Fibroblast of lung (primary cell): ENCODE measurements at places on chromosomes 11 and 22.

- no peaks in the 10 kb centered on the region for H3K27me3 ChIP-seq
- H3K4me1 ChIP-seq: peaks cover 12% of the 10 kb centered on the region
- H3K4me3 ChIP-seq: no peak overlapping the region
- DNase-seq: no peak
- H3K36me3 ChIP-seq: no peaks in the 10 kb centered on the region
- no peak overlapping the region for H3K27ac ChIP-seq
Measured at GRCh38 chr11:125071435-125071834, 8.3 kb downstream of the SLC37A2 start.

- H3K27ac ChIP-seq: no peak overlapping the region
- no peak for DNase-seq
- H3K4me3 ChIP-seq: no peak overlapping the region
- no peaks in the 10 kb centered on the region for H3K36me3 ChIP-seq
- no peaks in the 10 kb centered on the region for H3K27me3 ChIP-seq
Measured at GRCh38 chr11:48045536-48045935, 65.2 kb downstream of the PTPRJ start.

- H3K36me3 ChIP-seq: no peaks in the 10 kb centered on the region
- no peak for DNase-seq
- no peak overlapping the region for H3K27ac ChIP-seq
- peaks cover 3% of the 10 kb centered on the region for H3K27me3 ChIP-seq
- H3K4me1 ChIP-seq: peaks cover 3% of the 10 kb centered on the region
Measured at GRCh38 chr11:9090488-9091043, 833 bp downstream of the SCUBE2 start.

DNA sequence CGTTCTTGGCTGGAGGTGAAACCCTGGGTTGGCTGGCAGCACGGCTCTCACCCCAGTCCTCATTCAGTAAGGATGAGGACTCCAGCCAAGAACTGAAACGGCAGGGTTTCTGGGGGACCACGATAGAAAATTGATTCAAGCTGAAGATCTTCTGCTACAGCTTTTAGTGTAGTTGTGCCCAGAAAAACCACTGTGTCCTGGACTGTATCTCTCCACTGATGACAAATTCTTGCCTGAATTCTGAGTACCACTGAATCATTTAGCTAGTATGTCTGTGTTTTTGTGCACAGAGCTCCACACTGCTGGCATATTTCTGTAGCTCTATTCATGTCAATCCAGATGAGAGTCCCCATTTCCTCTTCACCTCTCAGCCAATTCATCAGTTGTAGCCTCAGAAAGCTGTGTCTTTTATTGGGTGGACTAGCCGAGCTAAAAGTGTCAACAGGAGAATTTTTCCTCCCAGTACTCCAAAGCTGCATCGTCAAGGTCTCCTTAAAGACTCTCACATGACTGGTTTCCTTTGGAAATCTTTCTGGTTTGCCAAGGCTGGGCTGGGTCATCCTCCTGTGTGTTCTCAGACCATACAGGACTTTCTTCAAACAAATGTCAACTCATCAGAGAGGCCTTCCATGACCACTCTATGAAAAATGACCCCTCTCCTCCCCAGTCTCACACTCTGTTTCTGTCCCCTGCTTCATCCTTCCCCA lies 144.6 kb downstream of the LDLRAD3 start:
- H3K4me1 ChIP-seq: peaks cover 8% of the 10 kb centered on the region
- no peak overlapping the region for H3K27ac ChIP-seq
- H3K27me3 ChIP-seq: no peaks in the 10 kb centered on the region
- H3K4me3 ChIP-seq: no peak overlapping the region
- H3K36me3 ChIP-seq: no peaks in the 10 kb centered on the region

DNA sequence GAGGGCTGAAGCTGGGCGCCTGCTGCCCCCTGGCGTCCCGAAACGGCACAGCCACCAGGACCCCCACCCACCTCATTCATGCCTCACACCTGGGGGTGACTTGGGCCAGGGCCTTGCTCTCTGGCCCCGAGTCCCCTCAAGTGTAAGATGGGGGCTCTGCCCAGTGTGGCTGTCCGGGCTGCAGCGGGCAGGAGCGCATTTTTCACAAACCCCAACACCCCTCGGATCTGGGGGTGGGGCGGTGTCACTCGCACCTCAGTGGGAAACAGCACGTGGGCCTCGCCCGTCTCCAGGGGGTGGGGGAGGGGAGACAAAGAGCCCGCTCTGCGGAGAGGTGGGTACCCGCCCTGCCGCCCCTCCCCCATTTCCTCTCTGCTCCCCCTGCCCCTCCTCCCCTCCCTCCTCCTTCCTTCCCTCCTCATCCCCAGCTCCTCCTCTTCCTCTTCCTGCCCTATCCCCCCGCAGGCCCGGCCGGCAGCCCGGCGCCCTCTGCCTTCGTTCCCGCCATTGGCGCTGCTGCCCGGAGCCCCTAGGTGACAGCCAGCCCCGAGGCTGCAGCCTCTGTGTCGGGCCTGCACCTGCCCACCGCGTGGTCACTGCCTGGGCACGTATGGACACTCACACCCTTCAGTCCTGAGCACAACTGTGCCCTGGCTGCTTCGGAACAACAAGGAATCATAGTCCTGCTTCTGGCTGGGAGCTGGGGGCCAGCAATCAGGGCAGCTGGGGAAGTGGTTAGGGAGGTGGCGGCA lies 6.8 kb upstream of the CDKN1C start:
- no peak overlapping the region for H3K27ac ChIP-seq
- peaks cover 11% of the 10 kb centered on the region for H3K4me1 ChIP-seq
- peak; percentile 70 for DNase-seq
- H3K36me3 ChIP-seq: no peaks in the 10 kb centered on the region
- H3K4me3 ChIP-seq: peak overlapping the region; percentile 49

GRCh38 chr11:12029738-12030363 lies 21.4 kb upstream of the DKK3 start:
- H3K4me1 ChIP-seq: peaks cover 4% of the 10 kb centered on the region
- no peaks in the 10 kb centered on the region for H3K36me3 ChIP-seq
- H3K4me3 ChIP-seq: no peak overlapping the region
- DNase-seq: no peak
